ENCODE measurements at places on chromosomes 6 and 20. TPM values are rescaled to one million over a fixed set of nuclear protein-coding genes. Genes with fewer than 3 reads are reported as not detected.

The PYGB gene
- 174 TPM for total RNA-seq

The TMX4 gene
- 114 TPM for total RNA-seq

The BPI gene
- total RNA-seq = not detected

The HLA-DRA gene
- total RNA-seq = 99.2 TPM

The HEY2 gene
- 57.5 TPM for total RNA-seq

The CNR1 gene
- total RNA-seq = 0.16 TPM

The COL9A3 gene
- total RNA-seq = 5.5 TPM

The TREM2 gene
- 0.92 TPM for total RNA-seq

The MYB gene
- 0.27 TPM for total RNA-seq

The CHMP4B gene
- total RNA-seq = 108 TPM

The PI16 gene
- total RNA-seq = 15.1 TPM

The FAM217A gene
- total RNA-seq = not detected

The TGM2 gene
- total RNA-seq = 581 TPM

The STMND1 gene
- total RNA-seq = not detected

The CDSN gene
- not detected for total RNA-seq

The ISM1 gene
- total RNA-seq = 1.2 TPM

The TRIM15 gene
- total RNA-seq = not detected

The ECI2 gene
- total RNA-seq = 150 TPM

The CGA gene
- total RNA-seq = 0.49 TPM

The MC3R gene
- total RNA-seq = not detected

The FGD2 gene
- 7.9 TPM for total RNA-seq
